ENCODE measurements at places on chromosomes 11 and 22.

GRCh38 chr22:47201996-47202818 is 439.8 kb downstream of the TBC1D22A start:
- DNase-seq: no peak

GRCh38 chr11:12944889-12945288 is 64.2 kb upstream of the RASSF10 start:
- no peak for DNase-seq

DNA sequence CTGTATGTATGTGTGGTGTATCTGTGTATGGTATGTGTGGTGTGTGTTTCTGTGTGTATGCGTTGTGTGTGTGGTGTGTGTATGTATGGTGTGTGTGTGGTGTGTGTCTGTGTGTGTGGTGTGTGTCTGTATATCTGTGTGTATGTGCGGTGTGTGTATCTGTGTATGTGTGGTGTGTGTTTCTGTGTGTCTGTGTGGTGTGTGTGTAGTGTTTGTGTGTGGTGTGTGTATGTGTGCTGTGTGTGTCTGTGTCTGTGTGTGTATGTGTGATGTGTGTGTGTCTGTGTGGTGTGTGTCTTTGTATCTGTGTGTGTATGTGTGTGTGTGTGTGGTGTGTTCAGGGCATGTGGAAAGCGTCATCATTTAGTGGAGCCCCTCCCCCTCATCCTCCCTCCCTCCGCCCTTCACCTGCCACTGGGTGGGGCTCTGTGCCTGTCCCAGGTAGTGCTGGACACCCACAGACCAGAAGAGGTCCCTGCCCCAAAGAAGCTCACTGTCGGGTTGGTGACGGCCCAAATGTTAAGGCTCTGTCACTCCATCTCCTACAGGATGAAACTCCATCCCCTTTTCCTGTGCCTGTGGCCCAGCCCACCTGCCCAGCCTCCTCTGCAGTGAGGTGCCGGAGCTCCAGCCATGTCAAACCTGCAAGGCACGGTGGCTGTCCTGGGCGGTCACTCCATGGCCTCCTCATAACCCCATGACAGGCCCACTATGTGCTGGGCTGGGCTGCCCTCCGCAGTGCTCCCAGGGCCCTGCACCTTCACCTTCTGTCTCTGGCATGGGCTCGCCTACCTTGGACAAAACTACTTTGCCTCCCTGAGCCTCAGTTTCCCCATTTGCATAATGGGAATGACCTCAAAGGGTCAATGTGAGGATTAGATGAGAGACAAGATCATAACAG is 23.4 kb upstream of the SHISAL1 start:
- DNase-seq: no peak

- no peak for DNase-seq
These were observed 432 bp downstream of the TNKS1BP1 start for GRCh38 chr11:57324154-57324885.

- DNase-seq: no peak
These were observed 1.4 kb downstream of the SGSM1 start for GRCh38 chr22:24807284-24807950.

DNA sequence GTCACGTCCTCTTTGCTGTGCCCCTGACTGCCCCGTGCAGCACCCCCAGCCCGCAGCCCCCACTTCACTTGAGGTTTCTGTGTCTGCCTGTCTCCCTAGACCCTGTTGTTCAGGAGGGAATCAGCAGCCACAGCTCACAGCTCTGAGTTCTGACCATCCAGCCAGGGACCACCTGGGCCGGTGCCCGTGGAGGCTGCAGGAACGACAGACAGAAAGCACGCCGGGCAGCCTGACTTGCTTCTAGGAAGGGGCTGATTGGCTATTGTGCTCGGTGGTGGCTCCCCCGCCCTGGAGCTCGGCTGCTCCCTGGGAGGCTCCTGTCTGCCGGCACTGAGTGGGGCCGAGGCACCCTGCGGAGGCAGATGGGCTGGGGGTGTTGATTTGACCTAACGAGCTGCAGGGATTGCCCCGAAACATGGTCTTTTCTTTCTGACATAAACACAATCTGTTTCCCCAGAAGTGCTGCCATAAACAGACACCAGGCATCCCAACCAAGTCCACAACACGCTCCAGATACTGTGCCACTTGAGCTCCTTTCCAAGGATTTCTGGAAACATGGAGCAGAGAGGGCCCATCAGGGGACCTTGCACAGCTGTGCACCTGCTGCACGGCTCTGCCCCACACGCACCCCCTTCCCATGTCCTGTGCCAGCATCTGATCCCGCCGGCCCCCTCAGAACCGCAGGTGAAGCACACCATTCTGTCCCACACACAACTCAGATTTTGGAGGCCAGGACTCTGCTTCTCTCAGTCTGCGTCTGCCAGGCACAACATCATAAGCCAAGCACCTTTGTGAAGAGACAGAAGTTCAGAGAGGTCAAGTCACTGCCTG is 855.9 kb downstream of the TBC1D22A start:
- no peak for DNase-seq

GRCh38 chr11:73818846-73819245 is 31.2 kb downstream of the MRPL48 start:
- no peak for DNase-seq

DNA sequence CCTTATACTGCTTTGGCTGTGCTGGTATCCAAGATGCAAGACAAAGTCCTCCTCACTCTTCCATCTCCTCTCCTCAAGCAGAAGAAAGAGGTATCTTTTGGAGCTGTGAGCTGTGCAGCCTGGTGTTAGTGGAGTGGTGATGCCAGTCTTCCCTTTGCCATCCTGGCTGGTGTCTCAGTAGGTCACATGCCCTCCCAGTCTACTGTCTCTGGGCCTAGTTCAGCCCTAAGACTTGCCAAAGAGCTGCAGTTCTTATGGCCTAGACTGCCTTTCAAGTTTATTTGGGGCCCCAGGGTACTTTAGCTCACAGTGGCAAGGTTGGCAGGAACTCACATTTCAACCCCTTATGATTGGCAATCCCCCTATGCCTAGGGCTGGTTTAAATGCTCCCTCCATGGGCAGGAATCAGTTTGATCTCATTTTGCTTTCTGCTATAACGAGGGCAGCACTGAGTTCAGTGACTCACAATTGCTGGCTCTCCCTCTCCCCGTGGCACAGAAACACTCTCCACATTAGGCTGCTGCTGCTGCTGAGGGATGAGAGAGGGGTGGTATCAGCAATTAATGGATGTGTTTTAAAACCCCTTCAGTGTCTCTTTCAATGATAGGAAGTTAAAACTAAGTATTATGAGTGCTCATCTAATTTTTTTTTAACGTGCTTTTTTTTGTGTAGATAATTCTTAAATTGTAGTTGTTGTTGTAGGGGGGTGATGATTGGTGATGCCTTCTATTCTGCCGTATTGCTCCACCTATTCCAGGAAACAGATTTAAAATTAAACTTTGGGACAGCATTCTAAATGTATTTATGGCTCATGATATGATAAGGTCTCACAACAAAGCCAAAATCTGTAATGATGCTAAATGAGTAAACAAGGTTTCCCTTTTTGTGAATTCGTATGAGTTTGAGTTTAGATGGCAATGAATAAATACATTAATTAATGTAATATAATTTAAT is 1295.0 kb downstream of the JRKL start:
- DNase-seq: no peak

DNA sequence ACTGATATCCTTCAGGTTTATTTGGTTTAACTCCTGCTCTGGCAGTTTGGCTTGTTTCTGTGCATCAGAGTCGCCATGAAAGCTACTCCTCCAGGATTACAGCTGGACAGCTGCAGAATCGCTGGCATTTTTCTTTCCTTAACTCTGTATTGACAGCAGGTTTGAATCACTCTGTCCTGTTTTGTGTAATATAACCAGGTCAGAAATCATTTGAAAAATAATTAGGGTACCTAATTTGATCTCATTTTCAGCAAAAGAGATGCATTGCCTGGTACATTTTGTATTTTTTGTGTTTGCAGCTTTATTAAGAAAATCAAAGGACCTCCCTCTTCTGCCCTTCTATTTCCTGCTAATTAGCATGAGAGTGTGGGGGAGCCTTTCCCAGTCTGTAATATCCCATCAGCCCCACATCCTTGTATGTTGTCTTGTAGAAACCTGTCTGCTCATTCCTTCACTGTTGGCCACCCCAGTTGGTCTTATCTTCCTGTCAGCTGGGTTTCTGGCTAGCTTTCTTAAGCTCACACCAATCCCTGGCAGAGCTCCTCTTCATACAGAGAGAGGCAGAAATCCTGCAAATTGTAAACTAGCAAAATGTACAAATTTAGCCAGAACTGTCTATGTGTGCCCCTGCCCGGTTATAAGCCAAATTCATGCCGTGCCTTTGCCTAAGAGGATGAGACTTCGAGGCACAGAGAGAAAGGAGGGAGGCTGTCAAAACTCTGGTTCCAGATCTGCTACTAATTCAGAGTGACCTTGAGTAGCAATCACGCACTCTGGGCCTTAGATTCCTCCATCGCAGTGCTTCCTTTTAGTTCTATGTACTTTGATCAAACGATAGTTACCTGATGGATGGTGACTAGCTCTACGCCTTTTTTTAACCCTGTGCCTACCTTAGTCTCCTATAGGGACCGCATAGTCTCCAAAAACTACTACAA is 200.6 kb downstream of the NAV2 start:
- no peak for DNase-seq

DNA sequence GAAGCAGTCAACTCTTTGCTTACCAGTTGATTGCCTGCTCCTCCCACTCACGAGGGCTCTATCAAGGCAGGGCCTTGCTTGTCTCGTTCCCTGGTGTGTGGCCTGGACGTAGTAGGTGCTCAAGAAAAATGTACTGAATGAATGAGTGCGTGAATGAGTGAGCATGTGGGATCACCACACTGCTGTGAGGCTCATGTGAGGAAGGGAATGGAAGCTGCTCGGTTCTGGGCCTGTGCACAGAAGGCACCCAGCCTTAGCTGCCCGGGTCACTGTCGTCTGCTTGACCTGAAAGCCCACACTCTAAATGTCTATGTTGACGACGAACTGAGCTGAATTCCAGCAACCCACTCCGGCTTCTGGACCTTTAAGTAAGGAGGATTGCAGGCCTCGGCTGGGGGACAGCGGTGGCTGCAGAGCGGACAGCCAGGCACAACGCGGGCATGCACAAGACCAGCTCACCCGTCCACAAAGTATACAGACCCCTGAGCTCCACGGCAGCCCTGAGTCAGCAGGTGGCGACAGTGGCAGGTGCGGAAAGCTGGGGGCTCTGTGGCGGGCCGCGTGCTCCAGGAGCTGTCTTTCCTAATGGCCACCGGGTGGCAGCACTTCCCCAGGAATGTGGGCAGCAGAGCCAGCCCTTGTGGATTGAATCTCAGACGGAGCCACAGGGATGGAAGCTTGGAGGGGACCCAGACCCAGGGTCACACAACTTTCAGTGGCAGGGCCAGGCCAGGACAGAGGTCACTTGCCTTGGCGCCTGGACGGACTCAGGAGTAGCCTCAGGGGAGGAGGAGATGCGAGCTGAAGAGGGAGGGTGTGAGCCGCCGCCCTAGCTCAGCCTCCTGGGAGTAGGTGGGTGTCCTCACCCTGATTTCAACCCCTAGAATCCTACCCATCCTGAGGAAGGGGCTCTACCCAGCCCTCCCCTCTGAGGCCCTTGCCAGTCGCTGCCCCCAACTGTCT is 5.0 kb upstream of the PICK1 start:
- peak; percentile 74 for DNase-seq

GRCh38 chr22:29233277-29233877 is 27.7 kb downstream of the EMID1 start:
- DNase-seq: peak; percentile 66

DNA sequence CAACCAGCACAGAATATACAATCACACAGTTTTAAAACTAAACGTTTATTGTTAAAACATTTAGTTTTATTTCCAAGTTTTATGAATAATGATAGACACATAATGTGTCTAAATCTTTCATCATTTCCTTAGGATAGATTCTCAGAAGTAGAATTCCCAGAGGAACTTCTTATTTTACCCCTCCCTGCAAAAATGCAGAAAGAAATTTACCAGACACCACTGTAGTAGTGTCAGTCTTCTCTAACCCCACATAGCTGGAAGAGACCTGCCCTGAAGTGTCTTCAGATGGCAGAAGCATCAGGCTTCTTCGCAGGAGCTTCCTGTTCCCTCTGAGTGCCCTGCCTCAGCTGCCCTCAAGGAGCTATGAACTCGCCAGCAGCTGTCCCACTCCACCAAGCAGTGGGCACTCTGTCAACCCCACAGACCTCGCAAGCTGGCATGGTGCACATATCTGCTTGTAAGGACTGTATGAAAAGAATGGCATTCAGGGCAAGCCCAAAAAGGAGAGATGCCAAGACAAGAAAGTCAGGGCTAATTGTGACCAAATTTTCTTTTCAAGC is 28.5 kb upstream of the PAK1 start:
- peak; percentile 25 for DNase-seq

GRCh38 chr11:70029861-70030380 is 48.2 kb upstream of the ANO1 start:
- no peak for DNase-seq

- DNase-seq: no peak
These were observed 29.3 kb downstream of the CLPB start for GRCh38 chr11:72405009-72405408.

DNA sequence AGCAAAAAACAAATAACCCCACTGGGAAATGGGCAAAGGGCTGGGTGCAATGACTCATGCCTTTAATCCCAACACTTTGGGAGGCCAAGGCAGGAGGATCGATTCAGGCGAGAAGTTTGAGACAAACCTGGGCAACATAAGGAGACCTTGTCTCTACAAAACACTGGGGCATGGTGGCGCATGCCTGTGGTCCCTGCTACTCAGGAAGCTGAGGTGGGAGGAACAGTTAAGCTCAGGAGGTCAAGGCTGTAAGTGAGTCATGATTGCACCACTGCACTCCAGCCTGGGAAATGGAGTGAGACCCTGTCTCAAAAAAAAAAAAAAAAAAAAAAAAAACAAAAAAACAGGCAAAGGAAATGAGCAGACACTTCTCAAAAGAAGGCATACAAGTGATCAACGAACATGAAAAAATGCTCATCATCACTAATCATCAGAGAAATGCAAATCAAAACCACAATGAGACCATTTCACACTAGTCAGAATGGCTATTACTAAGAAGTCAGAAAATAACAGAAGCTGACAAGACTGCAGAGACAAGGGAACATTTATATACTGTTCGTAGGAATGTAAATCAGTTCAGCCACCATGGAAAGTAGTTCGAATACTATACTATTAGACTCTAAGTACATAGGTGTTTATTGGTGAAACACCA is 48.2 kb upstream of the SMCO4 start:
- no peak for DNase-seq

- DNase-seq: no peak
These were observed 82.6 kb downstream of the APIP start for GRCh38 chr11:34833602-34834001.

- no peak for DNase-seq
These were observed 6.5 kb upstream of the RAB38 start for GRCh38 chr11:88181776-88182175.

All from large intestine (tissue), 12 donors.